K562 (cell line): ENCODE measurements at places on chromosomes 2 and 18. TPM values are rescaled to one million over a fixed set of nuclear protein-coding genes. Genes with fewer than 3 reads are reported as not detected.

The C2orf66 gene
- not detected in 2 replicates for total RNA-seq

GRCh38 chr2:165371356-165371755 is 98.1 kb upstream of the CSRNP3 start:
- no peak for DNase-seq

GRCh38 chr2:67294218-67294617 is 102.9 kb upstream of the ETAA1 start:
- DNase-seq: no peak

The RELCH gene
- 9.1 and 10.1 TPM in 2 replicates for total RNA-seq

The PCBP1 gene
- 407 and 420 TPM in 2 replicates for total RNA-seq

DNA sequence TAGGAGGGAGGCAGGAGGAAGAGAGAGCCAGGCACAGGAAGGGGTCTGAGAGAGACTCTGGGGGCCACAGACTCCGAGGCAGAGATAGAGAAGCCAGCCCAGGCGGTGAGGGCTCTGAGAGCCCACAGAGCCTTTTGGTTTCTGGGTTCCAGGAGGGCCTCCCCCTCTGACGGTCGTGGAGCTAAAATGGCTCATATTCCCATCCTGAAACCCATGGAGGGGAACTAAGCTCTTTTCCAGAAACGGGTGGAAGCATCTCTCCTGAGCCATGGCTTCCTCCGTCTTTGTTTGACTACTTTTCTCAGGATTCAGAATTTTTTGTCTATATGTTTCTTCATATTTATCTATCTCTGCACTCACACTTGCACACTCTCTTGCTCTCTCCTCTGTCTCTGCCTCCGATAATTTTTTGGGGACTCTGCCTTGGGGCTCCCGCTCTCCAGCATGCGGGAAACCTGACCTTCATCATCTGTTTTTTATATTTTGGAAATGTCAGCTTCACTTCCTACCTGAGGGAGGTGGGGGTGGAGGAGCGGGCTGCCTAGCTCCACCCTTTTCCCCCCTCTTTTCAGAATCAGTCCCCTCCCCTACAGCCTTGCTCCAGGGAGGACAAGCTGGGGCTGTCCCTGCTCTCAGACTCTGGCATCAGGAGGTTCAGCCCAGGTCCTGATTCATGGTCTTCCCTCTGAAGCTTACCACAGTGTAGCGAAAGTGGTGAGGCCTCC is 5.0 kb upstream of the PKDCC start:
- DNase-seq: no peak
